Iris pigment epithelial cell (primary cell): ENCODE measurements at places on chromosomes 7 and 10.

DNA sequence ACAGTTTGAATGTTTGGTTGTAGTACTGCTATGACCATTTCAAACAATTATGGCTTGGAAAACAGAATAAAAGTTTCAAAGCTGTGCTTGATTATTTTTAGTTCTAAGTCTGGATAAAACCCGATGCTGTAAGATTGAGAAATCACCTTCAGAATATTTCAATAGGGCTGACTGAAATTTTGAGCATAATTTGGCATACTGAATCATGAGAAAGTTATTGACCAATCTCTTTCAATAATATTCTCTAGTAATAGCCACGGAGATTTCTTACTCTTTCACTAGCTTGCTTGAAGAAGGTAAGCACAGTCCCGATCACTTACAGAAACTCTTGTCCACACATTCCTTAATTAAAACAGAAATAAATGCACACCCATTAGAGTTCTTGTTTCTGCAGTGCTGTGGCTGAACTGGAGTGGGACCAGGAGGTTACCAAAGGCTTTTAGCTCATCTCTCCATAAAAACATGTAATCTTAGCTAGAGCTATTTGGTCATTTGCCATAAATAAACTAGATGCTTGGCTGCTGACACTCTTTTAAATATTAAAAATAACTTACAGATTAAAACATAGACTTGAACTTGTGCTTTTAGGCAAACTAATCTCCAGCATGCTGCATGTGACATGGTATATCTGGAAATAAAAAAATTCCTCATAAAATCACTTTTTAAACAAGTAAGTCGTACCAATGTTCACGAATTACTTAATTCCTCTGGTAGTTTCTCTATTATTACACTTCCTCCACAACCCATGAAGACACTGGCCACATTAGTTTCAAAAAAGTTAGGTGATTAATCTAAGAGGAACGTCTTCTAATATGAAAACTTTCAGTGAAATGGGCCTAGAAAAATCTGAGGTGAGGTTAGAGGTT is 97.8 kb downstream of the AGMO start:
- DNase-seq = peak; percentile 33

DNA sequence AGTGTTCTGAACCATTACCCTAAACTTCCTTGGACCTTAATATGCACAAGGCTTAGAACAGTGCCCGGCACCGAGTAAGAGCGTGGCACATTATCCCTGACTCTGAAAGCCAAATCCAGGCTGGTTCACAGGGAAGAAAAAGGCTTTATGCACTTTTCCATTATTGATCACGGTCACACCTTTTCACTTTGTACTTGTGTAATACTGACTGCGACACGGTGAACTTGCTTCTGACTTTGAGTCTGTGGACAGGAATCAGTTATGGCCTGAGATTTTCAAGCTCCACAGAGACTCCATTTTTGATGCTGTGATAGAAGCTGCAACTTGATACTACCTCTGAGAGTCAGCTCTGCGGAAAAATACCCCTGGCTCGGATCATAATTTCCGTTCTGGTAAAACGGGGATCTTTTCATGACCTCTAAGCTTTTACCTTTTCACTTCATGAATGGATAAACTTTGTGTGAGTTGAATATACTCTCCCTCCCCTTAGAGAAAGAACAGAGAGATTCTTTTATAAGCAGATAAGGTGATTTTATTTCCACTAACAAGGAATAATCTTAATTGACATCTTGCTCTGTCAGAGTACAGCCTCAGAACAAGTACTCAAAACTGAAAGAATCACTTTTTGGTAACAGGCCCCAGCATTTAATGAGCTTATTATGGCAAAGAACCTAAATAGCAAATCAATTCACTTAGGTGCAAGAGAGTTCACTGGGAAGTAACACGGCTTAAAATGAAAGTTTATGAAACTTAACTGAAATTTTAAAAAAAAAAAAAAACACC is 88.8 kb downstream of the ELMO1 start:
- DNase-seq = no peak

DNA sequence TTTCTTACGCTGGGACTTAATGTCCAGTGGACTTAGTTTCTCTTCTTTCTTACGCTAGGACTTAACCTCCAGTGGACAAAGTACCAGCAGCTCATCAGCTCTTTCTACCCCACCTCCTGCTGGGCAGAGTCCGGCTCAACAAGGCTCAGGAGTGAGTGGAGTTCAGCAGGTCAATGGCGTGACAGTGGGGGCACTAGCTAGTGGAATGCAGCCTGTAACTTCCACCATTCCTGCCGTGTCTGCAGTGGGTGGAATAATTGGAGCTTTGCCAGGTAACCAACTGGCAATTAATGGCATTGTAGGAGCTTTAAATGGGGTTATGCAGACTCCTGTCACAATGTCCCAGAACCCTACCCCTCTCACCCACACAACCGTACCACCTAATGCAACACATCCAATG is 199.7 kb downstream of the MLLT10 start:
- no peak for DNase-seq

DNA sequence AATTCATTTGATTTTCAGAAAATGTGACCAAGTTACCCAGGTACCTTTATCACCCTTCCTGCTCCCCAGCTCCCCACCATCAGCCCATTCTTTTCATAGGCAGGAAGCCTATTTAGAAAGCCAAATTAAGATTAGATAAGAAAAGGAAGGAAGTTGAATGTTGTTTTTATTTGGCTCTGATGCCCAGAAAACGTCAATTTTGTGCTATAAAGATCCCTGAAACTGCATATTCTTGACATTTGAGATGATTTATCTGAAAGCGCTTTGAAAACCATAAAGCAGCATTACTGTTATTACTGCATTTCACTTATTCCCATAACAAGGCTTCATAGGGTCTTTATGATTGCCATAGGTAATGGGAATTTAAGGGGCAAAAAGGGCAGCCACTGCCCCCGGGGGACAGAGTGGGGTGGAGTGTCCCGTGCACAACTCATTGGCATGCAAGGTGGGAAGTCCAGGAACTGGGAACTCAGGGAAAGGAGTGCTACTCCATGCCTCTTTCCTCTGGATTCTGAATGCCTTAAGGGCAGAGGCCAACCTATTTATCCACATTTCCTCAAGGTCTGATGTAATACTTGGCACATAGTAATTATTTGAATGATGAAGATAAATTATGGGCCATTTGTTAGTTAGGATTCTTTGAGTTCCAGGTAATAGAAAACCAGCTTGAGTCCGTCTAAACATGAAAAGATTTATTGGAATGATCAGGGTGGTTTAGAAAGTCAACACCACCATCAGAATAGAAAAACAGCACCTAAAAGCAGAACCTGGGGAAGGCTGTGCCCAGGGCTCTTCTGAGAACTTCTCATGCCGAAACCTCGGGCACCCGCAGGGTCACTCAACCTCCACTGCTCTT is 100.6 kb upstream of the ELMO1 start:
- DNase-seq = no peak
